Muscle of arm (tissue), 14 donors: ENCODE measurements at places on chromosomes 12 and 14. TPM values are rescaled to one million over a fixed set of nuclear protein-coding genes. Genes with fewer than 3 reads are reported as not detected.

Gene ALG10
- 6.4 TPM for polyA plus RNA-seq

- DNase-seq: no peak
Measured at GRCh38 chr12:34205401-34205800, 183.1 kb downstream of the ALG10 start.

GRCh38 chr14:102694530-102695166 is 82.6 kb upstream of the TRAF3 start:
- peak; percentile 81 for DNase-seq

DNA sequence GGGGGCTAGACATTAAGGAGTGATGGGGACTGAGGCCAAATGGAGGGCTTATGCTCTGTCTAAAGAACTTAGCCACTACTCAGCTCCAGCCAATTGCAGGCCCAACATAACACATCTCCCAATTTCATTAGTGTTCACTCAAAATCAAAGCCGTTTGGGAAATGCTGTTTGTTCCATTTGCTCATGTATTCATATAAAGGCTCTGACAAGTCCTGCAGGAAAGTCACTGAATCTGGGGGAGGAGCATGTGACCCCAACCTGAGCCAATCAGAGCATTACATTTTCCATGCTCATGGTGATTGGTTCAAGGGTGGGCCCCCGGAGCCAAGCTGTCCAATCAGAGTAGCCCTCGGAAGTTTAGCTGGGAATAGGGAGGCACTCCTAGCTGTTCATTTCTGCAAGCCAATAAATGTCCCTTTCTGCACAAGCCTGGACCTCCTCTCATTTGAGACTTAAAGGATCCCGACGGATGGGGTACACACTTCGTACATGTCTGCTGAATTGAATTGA is 20.9 kb downstream of the SDSL start:
- DNase-seq: no peak

- no peak for DNase-seq
Measured at GRCh38 chr12:38386205-38386985, 69.8 kb downstream of the ALG10B start.

Gene LTBP2
- 7.4 TPM for polyA plus RNA-seq

- DNase-seq: no peak
Measured at GRCh38 chr14:72521045-72521444, 372.9 kb downstream of the DPF3 start.

DNA sequence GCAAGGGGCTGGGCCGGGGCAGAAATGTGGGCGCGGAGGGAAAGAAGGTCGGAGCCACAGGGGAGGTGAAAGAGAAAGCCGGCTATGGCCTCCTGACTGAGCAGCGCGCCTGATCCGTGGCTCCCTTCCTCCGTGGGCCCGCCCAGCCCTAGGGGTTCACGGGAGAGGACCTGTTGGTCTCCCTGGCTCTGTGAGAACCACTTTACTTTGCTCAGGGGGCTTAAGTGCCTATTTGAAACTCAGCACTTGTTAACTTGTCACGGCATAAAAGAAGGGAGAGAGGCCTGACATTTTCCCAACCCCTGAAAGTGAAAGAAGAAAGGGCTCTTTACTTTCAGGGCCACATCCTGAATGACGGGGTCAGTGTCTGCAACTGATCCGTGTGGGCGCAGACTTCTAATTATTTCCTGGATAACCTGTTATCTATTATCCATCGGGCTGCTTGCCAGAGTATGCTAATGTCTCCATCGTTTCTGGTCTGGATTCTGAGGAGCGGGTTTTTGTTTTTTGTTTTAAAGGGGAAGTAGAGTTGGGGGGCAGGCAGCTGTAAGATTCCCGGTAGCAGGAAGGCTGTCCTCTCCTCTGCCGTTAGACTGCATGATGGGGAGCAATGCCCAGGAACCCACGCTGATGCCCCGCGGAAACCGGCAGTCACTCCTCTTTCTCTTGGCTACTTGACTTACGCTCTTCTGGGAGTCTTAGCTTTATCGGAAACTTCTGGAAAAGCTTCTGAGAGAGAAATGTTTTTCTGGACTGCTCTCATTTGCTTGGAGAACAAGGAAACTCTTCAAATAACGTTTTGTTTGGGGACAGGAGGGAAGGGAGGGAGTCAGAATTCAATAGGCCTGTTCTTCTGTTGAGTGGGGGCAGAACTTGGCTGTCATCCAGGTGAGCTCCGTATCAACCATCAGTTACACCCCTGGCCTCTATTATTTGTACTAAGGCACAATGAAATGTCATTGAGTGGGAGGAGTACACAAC is 127.7 kb upstream of the MAX start:
- peak; percentile 48 for DNase-seq

DNA sequence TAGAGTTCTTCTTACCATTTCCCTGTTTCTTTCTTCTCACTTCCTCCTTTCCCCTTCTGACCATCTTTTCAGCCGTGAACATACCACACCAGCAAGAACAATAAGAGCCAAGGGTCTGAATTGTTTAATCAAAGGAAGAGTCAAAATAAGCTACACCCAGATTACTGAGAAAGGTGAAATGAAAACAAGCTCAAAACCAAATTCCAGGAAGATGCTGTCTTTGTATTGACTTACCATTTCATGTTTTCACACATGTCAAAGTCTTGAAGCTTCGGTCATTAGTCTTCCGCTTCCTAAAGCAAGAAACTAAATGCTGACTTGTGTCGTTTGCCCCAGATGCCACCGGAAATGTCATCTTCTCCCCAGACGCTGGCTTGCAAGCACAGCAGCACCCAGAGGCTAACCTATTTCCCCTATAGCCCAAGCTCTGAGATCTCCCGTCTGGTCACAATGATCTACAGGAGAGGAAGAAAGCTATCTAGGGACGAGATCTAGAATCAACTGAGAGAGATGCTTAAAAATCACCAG is 136.5 kb upstream of the AMIGO2 start:
- DNase-seq: no peak

DNA sequence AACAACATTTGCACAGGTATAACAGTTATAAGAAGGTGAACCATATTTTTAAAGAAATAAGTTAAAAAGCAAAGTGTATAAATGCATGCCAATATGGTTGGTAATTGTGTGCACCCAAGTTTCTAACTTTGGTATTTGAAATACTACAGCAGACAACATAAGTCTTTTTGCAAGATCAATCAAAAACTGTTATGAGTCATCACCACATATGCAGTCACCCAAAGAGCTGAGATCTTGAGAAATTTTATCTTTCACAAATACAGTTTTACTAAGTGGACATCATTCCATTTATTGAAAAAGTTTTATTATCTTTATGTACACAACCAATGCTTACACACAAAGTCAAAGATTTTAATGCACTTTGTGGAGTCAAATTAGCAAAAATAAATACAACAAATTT is 7.0 kb upstream of the ACSS3 start:
- no peak for DNase-seq

- DNase-seq: no peak
Measured at GRCh38 chr14:37865719-37866549, 270.5 kb downstream of the TTC6 start.

Gene BATF
- polyA plus RNA-seq: 0.19 TPM

DNA sequence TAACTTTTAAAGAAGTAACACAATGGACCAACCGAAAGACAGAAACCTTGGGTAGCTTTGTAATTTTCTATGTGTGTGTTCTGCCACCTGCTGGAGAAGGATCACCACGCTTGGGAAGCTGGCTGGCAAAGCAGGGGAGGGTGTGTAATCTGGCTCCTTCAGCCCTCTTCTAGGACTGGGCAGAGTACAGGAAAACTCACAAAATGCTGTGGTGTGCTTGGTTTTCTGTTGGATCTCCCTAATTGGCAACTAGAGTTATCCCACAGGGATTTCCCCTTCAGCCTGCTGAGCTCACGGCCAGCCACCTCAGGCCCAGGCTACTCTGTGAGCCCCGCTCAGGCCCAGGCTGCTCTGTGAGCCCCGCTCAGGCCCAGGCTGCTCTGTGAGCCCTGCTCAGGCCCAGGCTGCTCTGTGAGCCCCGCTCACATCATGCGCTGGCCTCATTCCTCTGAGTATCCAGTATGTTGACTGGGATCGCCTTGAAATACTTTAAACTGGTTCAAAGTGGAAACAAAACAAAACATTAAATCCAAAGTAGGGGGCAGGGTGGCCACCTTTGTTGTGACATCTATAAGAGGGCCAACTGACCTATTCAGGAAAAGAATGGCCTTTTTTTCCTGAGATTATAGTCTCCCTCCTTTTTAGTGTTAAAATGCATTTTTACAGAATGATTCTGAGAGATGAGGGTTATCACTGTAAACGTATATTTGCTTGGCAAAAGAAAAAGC is 52.0 kb upstream of the RNU6-8 start:
- DNase-seq: peak; percentile 79

Gene CMA1
- polyA plus RNA-seq: not detected

- DNase-seq: no peak
Measured at GRCh38 chr14:50343434-50343833, 31.3 kb downstream of the DMAC2L start.

DNA sequence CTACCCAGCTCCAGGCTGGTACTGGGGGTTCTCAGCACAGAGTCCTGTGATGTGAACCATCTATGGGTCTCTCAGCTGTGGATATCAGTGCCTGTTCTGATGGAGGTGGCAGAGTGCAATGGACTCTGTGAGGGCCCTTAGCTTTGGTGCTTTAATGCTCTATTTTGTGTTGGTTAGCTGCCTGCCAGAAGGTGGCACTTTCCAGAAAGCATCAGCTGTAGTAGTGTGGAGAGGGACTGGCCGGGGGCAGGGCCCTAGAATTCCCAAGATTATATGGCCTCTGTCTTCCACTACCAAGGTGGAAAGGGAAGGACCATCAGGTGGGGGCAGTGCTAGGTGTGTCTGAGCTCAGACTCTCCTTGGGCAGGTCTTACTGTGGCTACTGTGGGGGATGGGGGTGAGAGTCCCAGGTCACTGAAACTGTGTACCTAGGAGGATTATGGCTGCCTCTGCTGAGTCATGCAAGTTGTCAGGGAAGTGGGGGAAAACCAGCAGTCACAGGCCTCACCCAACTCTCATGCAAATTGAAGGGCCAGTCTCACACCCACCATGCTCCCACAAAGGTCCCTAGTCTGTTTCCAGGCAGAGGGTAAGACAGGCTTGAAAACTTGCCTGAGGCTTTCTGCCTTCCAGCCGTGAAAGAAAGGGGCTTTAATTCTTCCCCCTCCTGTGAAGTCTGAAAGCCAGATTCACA is 878.1 kb downstream of the C12orf50 start:
- no peak for DNase-seq

Gene FGF23
- polyA plus RNA-seq: 0.21 TPM

Gene HOXC13
- not detected for polyA plus RNA-seq

GRCh38 chr12:108175310-108175709 is 46.2 kb downstream of the WSCD2 start:
- DNase-seq: no peak

DNA sequence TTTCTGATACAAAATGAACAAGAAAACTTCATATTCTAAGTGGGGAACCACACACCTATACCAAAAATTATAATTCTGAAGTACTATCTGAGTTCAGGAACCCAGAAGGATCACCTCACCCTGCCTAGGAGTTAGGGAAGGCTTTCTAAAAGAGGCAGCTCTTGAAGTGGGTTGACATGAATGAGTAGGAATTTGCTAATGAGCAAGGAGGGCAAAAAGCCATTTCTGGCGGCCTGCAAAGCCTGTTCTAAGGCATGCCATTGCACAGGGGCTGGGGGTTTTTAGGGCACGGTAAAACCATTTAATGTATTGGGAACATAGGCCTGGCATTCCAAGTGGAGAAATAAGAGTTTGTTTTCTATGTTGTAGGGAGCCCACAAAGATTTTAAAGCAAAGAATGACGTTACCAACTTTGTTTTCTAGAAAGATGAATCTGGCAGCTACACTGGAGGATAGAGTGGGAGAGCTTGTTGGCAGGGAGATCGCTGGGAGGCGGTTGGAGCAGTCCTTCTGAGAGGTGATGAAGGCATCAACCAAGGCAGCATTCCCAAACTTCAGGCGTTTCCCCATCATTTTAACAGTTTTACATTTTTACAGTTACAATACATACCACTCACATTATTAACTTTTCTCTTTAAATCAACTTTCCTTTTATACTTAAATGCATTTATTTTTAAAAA is 14.1 kb downstream of the IFT43 start:
- DNase-seq: no peak

- DNase-seq: no peak
Measured at GRCh38 chr12:28742791-28743190, 406.3 kb upstream of the FAR2 start.

DNA sequence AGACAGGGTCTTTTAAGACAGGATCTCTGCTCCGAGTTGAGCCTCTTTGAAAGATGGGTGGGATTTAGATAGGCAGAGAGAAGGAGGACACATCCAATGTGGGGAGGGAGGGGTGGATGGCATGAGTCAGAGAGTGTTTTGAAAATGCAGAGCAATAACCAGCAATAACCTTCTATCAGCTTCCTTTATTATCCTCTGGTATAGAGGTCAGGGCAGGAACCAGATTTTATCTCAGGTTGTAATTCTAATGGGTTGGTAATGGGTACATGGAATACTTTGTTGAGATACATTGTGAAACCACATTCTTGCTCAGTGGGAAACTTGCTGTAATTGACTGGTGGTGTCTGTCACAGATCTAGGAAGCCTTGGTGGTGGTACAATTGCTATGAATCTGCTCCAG is 37.6 kb upstream of the CCDC63 start:
- DNase-seq: no peak

DNA sequence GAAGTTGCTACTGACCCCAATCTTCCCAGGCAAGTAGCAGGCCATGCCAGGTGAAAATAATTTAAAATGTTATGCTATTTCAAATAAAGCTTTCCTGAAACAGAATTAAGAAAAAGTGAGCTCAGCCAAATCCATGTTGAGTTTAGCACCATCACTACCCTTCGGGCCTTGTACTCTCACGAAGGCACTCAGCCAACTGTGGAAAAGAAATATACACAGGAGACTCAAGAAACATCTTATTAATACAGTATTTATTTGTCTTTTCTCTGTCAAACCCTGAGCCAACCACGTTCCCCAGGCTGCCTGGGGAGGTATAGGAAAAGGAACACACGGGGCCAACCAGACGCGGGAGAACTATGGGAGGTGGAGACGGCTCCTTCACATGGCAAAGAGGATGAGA is 10.9 kb downstream of the ATP5MC2 start:
- DNase-seq: no peak

DNA sequence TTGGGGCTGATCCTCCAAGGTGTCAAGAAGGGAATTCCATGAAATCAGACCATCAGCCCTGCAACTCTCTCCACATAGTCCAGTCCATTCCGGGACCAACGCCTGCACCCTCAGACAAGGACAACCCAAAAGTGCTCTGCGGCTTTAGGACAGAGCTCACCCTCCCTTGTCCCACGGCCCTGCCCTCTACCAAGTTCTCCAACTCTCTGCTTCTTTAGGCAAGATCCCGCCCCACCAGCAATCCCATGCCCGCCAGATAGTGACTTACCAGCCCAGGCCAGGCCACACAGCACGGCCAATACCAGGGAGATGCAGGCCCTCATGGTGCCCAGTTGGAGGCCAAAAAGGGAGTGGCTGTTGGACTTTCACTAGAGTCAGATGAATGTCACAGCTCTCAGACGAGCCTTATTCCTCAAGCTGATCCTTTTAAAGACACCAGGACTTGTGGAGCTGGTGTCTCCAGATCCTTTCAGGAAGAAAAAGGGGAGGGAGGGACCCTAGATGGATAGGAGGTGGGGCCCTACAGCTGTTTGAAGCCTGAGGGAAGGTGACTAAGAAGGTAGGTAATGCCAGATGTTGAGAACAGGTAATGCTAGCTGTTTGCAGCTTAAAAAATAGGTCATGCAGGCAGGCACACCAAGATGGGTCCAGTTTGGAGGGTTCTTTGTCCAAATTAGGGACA is at the start of gene ENDOU:
TSS of gene ENDOU (minus strand) at position 400 of the 682 bp plus-strand sequence. CDS start at position 323, 77 bp downstream.
- DNase-seq: no peak
